ENCODE measurements at places on chromosomes 16 and 17.

- H3K4me3 ChIP-seq: no peak overlapping the region
- H3K27ac ChIP-seq: no peak overlapping the region
Observed at GRCh38 chr17:58327363-58328194, 1.0 kb downstream of the TSPOAP1 start.

- no peaks in the 10 kb centered on the region for H3K36me3 ChIP-seq
- H3K27ac ChIP-seq: peak overlapping the region; percentile 91
- DNase-seq: peak; percentile 29
Observed at GRCh38 chr17:77320485-77321256, 179.9 kb downstream of the SEC14L1 start.

DNA sequence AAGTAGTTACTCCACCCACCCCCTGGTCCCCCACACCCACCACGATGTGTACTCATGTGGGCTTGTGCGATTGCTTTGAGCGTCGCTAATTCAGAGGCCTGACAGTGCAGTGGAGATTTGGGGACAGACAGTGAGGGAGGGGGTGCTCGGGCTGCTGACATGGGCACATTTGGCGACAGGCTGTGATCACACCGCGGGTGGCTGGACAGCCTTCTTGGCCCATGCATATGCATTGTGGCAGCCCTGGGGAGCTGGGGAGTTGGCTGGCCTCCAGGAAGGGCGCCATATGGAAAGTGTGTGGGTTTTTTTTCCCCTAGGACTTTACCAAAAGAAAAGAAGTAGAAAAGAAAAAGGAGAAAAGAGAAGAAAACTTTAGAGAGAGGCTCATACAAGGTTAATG, 275.5 kb upstream of the N4BP1 start:
- H3K4me3 ChIP-seq: no peak overlapping the region
- no peak for DNase-seq
- H3K27me3 ChIP-seq: no peaks in the 10 kb centered on the region
- H3K27ac ChIP-seq: no peak overlapping the region
- no peaks in the 10 kb centered on the region for H3K36me3 ChIP-seq
- no peaks in the 10 kb centered on the region for H3K4me1 ChIP-seq

- peak; percentile 70 for DNase-seq
- peaks cover 30% of the 10 kb centered on the region for H3K4me1 ChIP-seq
- no peaks in the 10 kb centered on the region for H3K36me3 ChIP-seq
- H3K4me3 ChIP-seq: peak overlapping the region; percentile 94
- H3K27me3 ChIP-seq: no peaks in the 10 kb centered on the region
Observed at GRCh38 chr16:85553436-85554113, 59.5 kb upstream of the GSE1 start.
